ENCODE measurements at places on chromosomes 3 and 15. TPM values are rescaled to one million over a fixed set of nuclear protein-coding genes. Genes with fewer than 3 reads are reported as not detected.
A peak's percentile ranks its signal among the peaks of the same experiment; 100 is the strongest.

DNA sequence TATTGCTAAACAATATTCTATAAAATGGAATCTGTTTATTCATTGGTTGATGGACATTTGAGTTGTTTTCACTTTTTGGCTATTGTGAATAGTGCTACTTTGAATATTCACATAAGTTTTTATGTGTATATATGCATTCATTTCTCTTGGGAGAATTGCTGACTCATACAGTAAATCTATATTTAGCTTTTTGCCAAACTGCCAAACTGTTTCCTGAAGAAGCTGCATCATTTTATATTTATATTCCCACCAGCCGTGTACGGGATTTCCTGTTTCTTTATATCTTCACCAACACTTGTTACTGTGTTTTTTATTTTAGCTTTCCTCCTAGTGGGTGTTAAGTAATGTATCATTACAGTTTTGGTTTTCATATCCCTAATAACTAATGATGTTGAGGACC, 12.5 kb upstream of the TCAIM start:
- no peaks in the 10 kb centered on the region for H3K4me1 ChIP-seq
- H3K36me3 ChIP-seq = no peaks in the 10 kb centered on the region
- H3K4me3 ChIP-seq = no peak overlapping the region
- no peaks in the 10 kb centered on the region for H3K27me3 ChIP-seq
- DNase-seq = no peak

DNA sequence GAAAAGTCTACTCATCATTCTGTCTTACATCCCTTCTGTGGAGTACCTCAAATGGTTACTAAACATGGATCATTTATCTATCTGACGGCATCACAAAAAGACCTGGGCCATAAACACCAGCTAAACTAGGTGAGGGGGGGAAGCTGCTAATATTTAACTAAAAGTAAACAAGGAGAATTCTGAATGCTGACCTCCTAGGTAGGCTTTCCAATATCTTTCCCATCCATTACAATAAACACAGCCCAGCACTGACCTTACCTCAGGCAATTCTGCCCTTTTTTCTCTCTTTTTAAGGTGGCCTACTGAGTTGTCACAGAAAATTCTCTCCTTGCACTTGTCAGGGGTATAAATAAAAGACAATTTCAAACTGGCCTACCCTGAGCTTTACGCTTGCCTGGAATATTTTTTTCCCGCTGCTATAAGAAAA, 33.1 kb downstream of the USF3 start:
- DNase-seq = no peak
- H3K36me3 ChIP-seq = no peaks in the 10 kb centered on the region
- no peaks in the 10 kb centered on the region for H3K27me3 ChIP-seq
- no peak overlapping the region for H3K4me3 ChIP-seq

GRCh38 chr15:37765786-37766185, 168.7 kb upstream of the TMCO5A start:
- no peak overlapping the region for H3K27ac ChIP-seq
- no peak overlapping the region for H3K4me3 ChIP-seq
- no peaks in the 10 kb centered on the region for H3K36me3 ChIP-seq
- H3K4me1 ChIP-seq = no peaks in the 10 kb centered on the region
- DNase-seq = no peak
- H3K27me3 ChIP-seq = no peaks in the 10 kb centered on the region

Gene UBR1
- 32.7 TPM for total RNA-seq

DNA sequence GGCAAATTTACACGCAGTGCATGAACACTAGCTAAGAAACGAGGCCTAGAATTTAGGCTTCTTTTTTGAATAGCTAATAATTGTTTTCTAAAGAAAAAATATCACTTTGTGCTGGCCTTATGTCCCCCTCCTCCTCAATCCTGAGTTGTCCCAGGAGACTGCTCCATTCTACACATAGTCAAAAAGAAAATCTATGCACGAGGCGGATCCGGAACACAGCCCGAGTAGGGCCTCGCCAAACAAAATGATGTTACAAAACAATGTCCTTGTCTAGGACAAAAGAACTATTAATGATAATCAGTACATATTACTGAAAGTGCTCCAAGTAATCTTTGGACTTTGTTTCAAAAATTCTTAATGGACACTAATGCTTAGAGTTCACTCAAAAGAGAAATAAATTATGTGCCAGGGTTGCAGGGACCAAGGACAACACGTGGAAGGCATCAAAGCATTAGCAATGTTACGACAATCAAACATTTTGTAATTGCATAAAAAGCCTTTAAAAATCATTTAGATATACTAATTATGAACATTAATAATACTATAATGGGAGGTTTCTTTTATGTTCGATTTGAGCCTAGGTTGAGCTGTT, 206.5 kb upstream of the ICE2 start:
- no peak overlapping the region for H3K27ac ChIP-seq
- H3K4me3 ChIP-seq = no peak overlapping the region
- DNase-seq = no peak
- no peaks in the 10 kb centered on the region for H3K27me3 ChIP-seq
- H3K36me3 ChIP-seq = no peaks in the 10 kb centered on the region
- peaks cover 12% of the 10 kb centered on the region for H3K4me1 ChIP-seq

GRCh38 chr3:134371542-134372324, 2.5 kb downstream of the AMOTL2 start:
- H3K27me3 ChIP-seq = no peaks in the 10 kb centered on the region
- DNase-seq = no peak
- no peaks in the 10 kb centered on the region for H3K36me3 ChIP-seq
- peaks cover 22% of the 10 kb centered on the region for H3K4me1 ChIP-seq
- H3K4me3 ChIP-seq = peak overlapping the region; percentile 62
- H3K27ac ChIP-seq = no peak overlapping the region

DNA sequence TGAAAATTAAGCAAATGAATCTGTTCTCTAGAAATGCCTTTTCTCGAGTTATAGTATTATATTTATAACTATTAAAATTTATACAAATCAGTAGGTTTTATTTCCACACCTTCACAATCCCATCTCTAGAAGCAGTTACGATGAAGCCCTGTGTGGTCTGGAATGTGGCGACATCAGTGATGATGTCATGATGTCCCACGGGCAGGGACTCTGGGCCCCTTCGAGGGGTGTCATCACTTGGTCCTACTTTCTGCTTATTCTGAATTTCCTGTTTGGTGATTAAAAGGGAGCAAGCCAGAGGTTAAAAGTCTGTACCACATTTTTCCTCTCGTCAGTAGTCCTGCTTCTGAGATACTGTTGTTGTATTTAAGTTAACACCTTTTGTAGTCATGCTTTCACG, 67.4 kb downstream of the PIK3R4 start:
- DNase-seq = no peak
- H3K27me3 ChIP-seq = no peaks in the 10 kb centered on the region
- H3K27ac ChIP-seq = no peak overlapping the region
- no peak overlapping the region for H3K4me3 ChIP-seq
- no peaks in the 10 kb centered on the region for H3K36me3 ChIP-seq

Gene PLA2G4F
- total RNA-seq = not detected

Data from ovary (tissue), 10 donors.